ENCODE measurements at places on chromosomes 1 and 21. TPM values are rescaled to one million over a fixed set of nuclear protein-coding genes. Genes with fewer than 3 reads are reported as not detected.

Gene ACTL8
- polyA plus RNA-seq, result not detected

Gene TRAPPC3
- 60.8 TPM for polyA plus RNA-seq

Gene VHLL
- polyA plus RNA-seq, result not detected

Gene STIL
- polyA plus RNA-seq, result 0.98 TPM

Gene NUF2
- polyA plus RNA-seq, result 3.0 TPM

Gene CACNA1S
- polyA plus RNA-seq, result 0.01 TPM

Gene OR10T2
- not detected for polyA plus RNA-seq

Gene SLC30A2
- polyA plus RNA-seq, result 0.02 TPM

GRCh38 chr1:246695136-246695535 lies 29.1 kb upstream of the SCCPDH start:
- H3K4me1 ChIP-seq, result no peaks in the 10 kb centered on the region
- no peak overlapping the region for H3K27ac ChIP-seq
- H3K27me3 ChIP-seq, result no peaks in the 10 kb centered on the region
- DNase-seq, result no peak
- no peak overlapping the region for H3K4me3 ChIP-seq

- no peak overlapping the region for H3K27ac ChIP-seq
- no peaks in the 10 kb centered on the region for H3K27me3 ChIP-seq
- no peaks in the 10 kb centered on the region for H3K4me1 ChIP-seq
- DNase-seq, result no peak
- no peak overlapping the region for H3K4me3 ChIP-seq
These were observed 36.6 kb upstream of the C1orf53 start for GRCh38 chr1:197865809-197866208.

- no peaks in the 10 kb centered on the region for H3K36me3 ChIP-seq
- no peaks in the 10 kb centered on the region for H3K4me1 ChIP-seq
- H3K4me3 ChIP-seq, result no peak overlapping the region
- DNase-seq, result no peak
- no peaks in the 10 kb centered on the region for H3K27me3 ChIP-seq
These were observed 437.2 kb upstream of the DAB1 start for GRCh38 chr1:57860931-57861565.

DNA sequence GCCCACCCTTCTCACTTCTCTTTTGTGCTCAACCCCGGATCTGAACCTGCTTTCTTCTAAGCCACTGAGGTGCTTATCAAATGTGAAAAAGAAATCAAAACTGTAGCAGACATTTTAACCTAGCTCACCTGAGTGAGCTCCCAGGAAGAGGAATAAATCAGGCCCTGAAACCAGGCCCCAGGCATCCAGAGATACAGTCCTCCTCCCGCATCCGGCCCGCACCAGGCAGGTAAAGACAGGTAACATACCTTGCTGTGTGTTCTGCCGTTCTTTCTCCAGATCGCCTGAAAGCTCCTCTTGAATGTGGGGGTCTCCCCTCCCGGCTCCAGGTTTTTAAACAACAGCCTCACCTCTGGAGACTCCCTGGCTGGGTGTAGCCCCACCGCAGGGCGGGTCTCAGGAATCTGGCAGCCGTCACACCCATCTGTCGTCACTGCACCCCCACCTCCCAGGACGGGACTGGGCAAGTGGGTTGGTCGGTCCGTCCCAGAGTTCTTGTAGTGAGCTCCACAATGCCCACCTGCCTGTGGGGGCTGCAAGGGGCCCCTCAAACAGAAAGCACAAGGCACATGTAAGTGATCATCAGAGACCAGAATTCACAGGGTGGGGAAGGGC lies at the start of gene LAMB3:
LAMB3 (minus strand) TSS at position 305 of the 615 bp plus-strand sequence. CDS start 1,481 bp downstream, outside the sequence.
- no peak within 1 kb of the TSS for H3K27ac ChIP-seq
- H3K4me1 ChIP-seq, result peaks cover 15% of the 10 kb centered on the region
- H3K27me3 ChIP-seq, result no peaks in the 10 kb centered on the region

DNA sequence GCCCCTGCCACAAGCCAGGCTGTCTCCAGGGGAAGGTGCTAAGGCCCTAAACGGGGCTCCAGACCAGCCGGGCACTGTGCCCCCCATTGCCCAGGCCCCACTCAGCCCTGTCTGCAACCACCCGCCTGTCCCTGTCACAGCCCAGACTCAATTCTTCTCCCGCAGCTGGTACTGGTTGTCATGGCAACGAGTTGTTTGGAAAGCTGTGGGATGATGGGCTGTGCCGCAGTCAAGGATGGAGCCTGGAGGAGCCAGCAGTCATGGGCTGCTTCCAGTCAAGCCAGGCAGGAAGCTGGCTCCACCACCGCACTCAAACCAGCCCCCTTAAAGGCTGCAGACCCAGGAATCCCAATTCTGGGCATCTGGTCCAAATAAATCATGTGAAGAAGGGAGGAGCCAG lies 4.2 kb downstream of the SPOCD1 start:
- H3K27me3 ChIP-seq, result no peaks in the 10 kb centered on the region
- H3K36me3 ChIP-seq, result no peaks in the 10 kb centered on the region
- no peaks in the 10 kb centered on the region for H3K4me1 ChIP-seq

GRCh38 chr1:151993084-151993733 lies 450 bp downstream of the S100A10 start:
- H3K4me3 ChIP-seq, result peak overlapping the region; percentile 57
- no peaks in the 10 kb centered on the region for H3K36me3 ChIP-seq
- H3K4me1 ChIP-seq, result peaks cover 58% of the 10 kb centered on the region
- H3K27me3 ChIP-seq, result no peaks in the 10 kb centered on the region
- peak overlapping the region; percentile 96 for H3K27ac ChIP-seq

GRCh38 chr1:244301595-244302130 lies 150.0 kb downstream of the ADSS2 start:
- DNase-seq, result no peak
- H3K27me3 ChIP-seq, result no peaks in the 10 kb centered on the region
- H3K4me3 ChIP-seq, result no peak overlapping the region

GRCh38 chr1:15258833-15259621 lies 12.0 kb downstream of the FHAD1 start:
- no peak overlapping the region for H3K27ac ChIP-seq
- no peak for DNase-seq
- H3K36me3 ChIP-seq, result no peaks in the 10 kb centered on the region
- H3K4me3 ChIP-seq, result no peak overlapping the region
- H3K4me1 ChIP-seq, result no peaks in the 10 kb centered on the region

DNA sequence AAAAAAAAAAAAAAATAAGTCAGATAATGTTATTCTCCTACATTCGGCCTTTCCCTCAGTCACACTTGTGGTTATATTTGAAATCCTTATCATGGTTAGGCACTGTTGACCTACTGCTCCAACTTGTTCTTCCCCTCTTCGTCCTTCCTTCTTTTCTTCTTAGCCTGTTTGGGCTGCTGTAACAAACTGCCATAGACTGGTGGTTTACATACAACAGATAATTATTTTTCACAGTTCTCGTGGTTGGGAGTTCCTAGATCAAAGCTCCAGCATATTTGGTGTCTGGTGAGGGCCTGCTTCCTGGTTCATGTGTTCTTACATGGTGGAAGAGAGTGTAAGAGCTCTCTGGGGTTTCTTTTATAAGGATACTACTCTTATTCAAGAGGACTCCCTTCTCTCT lies 73.4 kb downstream of the RABGAP1L start:
- H3K27me3 ChIP-seq, result no peaks in the 10 kb centered on the region
- no peaks in the 10 kb centered on the region for H3K4me1 ChIP-seq
- H3K4me3 ChIP-seq, result no peak overlapping the region
- peaks cover 4% of the 10 kb centered on the region for H3K36me3 ChIP-seq
- DNase-seq, result no peak
- no peak overlapping the region for H3K27ac ChIP-seq

DNA sequence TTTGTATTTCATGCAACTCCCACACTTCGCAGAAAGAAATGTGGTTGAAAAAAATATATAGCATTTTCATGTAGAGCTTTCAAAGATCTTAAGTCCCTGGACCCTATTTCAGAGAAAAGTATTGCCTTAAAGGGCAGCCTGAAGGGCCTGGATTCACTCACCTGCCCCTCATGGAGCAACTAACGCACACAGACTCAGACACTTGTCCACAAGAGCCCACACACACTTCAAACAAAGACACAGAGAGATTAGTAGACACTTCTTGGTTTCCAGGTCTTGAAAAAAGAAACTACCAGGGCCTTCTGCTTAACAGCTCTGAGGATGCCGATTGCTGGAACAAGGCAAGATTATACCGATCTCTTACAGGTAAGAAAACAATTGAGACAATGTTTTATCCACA lies 122.2 kb downstream of the ZBTB18 start:
- H3K4me3 ChIP-seq, result no peak overlapping the region
- H3K27ac ChIP-seq, result no peak overlapping the region
- no peaks in the 10 kb centered on the region for H3K36me3 ChIP-seq

DNA sequence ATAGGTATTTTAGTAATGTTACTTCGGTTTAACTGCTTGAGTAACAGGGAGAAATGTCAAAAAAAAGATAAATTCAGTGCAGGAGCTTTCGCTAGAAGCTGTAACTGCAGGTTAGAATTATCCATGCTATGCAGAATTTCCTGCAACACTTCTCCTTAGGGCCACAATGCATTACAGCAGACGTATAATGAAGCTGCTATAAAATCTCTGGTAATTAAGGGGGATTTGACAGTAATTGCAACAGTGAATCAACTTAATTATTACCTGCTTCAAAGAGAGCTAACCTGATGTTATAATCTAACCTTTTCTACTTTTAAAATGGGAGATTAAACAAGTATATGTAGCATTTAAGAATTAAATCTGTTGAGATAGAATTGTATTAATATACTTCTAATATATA lies 92.6 kb downstream of the ATG4C start:
- H3K4me1 ChIP-seq, result no peaks in the 10 kb centered on the region
- H3K27me3 ChIP-seq, result peaks cover 7% of the 10 kb centered on the region
- DNase-seq, result no peak
- H3K4me3 ChIP-seq, result no peak overlapping the region
- no peak overlapping the region for H3K27ac ChIP-seq

GRCh38 chr1:166843769-166844596 lies 4.7 kb downstream of the POGK start:
- peak; percentile 76 for DNase-seq
- peaks cover 27% of the 10 kb centered on the region for H3K4me1 ChIP-seq
- H3K27me3 ChIP-seq, result no peaks in the 10 kb centered on the region
- H3K36me3 ChIP-seq, result peaks cover 50% of the 10 kb centered on the region

- no peak within 1 kb of the TSS for H3K27ac ChIP-seq
- peak; percentile 26 for DNase-seq
- no peaks in the 10 kb centered on the region for H3K4me1 ChIP-seq
- no peak within 1 kb of the TSS for H3K4me3 ChIP-seq
- H3K27me3 ChIP-seq, result peaks cover 6% of the 10 kb centered on the region
These were observed at the start of gene INSRR for GRCh38 chr1:156858959-156859522. Gene INSRR (minus strand): TSS chr1:156859117. CDS start chr1:156858621, 496 bp downstream.

GRCh38 chr1:152953761-152954160 lies 6.8 kb downstream of the SPRR5 start:
- no peaks in the 10 kb centered on the region for H3K4me1 ChIP-seq
- H3K36me3 ChIP-seq, result no peaks in the 10 kb centered on the region
- DNase-seq, result no peak
- H3K27ac ChIP-seq, result no peak overlapping the region

GRCh38 chr1:155527677-155528076 lies 34.9 kb downstream of the ASH1L start:
- no peak for DNase-seq
- H3K27ac ChIP-seq, result no peak overlapping the region
- H3K4me1 ChIP-seq, result peaks cover 5% of the 10 kb centered on the region
- no peak overlapping the region for H3K4me3 ChIP-seq
- no peaks in the 10 kb centered on the region for H3K36me3 ChIP-seq

- H3K4me1 ChIP-seq, result peaks cover 13% of the 10 kb centered on the region
- no peaks in the 10 kb centered on the region for H3K36me3 ChIP-seq
- no peak for DNase-seq
- no peak overlapping the region for H3K4me3 ChIP-seq
- peak overlapping the region; percentile 51 for H3K27ac ChIP-seq
- H3K27me3 ChIP-seq, result no peaks in the 10 kb centered on the region
These were observed 1.4 kb downstream of the EXTL1 start for GRCh38 chr1:26023009-26023408.

DNA sequence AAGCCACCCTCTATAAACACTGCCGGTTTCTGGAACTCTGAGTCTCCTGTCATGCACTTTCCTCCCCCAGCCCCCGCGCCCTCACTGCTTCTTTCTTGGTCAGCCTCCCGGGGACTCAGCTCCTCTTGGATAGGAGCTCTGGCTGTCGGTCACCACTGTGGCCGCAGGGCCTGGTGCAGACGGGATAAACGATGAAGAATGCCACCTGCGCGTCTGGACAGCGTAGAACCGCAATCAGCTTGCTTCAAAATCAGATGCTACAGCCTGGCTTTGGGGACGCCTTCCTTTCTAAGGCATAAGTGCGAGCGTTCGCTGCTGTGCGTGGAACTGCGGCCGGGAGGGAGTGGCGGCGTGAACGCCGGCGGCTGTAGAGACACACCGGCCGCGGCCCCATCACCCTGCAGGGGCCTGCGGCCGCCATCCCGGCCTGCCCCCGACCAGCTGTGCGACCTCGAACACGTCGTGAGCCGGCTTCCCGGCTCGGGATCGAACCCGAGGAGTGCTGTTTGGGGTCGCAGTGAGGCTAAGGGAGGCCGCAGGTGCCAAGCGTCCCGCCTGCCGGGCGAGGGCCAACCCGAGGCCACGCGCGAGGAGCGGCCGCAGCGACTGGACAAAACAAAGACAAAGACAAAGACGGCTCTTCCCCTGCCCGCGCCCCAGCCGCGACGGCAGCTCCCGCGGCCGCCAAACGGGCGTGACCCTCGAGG lies 688 bp downstream of the PTTG1IP start:
- H3K4me3 ChIP-seq, result peak overlapping the region; percentile 97
- DNase-seq, result peak; percentile 35
- peak overlapping the region; percentile 93 for H3K27ac ChIP-seq
- H3K36me3 ChIP-seq, result no peaks in the 10 kb centered on the region

DNA sequence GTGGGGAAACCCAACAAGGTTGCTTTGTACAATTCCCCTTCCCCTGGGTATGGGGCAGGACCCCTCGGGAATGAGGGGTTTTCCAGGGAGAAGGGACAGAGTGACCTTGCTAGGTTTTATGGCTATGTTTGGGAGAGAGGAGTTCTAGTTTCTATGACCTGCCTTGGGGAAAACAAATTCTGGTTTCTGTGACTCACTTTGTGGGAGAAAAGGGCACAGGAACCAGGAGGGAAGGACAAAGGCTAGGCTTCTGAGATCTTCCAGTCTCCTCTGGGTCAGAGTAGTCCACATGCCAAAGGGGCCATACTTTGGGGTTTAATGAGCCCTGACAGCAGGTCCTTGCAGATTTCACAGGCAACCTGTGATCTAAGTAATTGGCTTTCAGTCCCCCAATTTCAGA lies 5.5 kb upstream of the PTGER3 start:
- H3K4me3 ChIP-seq, result no peak overlapping the region
- H3K27me3 ChIP-seq, result peaks cover 28% of the 10 kb centered on the region
- DNase-seq, result no peak
- H3K4me1 ChIP-seq, result no peaks in the 10 kb centered on the region
- no peak overlapping the region for H3K27ac ChIP-seq
